ENCODE measurements at places on chromosomes 7 and 10. TPM values are rescaled to one million over a fixed set of nuclear protein-coding genes. Genes with fewer than 3 reads are reported as not detected.

DNA sequence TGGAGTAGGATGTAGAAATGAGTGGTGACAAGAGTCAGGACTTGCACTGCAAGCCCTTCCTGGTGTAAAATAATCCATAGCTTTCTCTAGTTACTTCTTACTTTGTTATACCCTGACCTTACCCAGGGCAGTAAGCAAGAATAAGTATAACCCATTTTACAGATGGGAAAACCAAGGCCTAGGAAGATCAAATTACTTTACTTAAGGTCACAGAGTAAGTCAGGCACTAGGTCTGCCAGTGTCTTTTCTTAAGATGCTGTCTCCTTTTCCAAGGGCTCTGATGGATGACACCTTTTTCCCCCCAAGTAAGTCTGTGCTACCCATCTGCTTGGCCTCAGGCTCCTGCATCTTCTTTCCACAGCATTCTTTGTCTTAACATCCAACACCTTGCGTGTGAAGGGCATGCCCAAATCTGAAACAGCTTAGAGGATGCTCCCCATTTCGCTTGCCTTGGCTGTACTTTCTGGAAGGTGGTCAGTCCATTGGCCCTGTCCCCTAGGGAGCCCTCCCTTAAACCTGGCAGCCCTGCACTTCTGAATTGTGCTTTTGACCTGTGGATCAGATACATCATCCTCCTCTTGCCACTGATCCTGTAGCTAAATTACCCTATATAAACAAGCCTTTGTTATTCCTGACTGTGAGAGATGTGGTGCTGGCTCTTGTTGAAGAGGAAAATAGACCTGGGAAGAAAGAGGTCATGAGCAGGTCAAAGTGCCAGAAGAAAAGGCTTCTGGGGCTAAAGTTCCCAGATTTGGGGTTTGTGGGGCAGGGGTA lies 168.6 kb downstream of the LRMDA start:
- no peak overlapping the region for H3K4me3 ChIP-seq
- no peaks in the 10 kb centered on the region for H3K36me3 ChIP-seq
- no peak for DNase-seq

- no peak overlapping the region for H3K4me3 ChIP-seq
- no peak for DNase-seq
- H3K4me1 ChIP-seq, result peaks cover 11% of the 10 kb centered on the region
- H3K27ac ChIP-seq, result no peak overlapping the region
- H3K27me3 ChIP-seq, result peaks cover 8% of the 10 kb centered on the region
Measured at GRCh38 chr10:63105225-63106110, 27.7 kb upstream of the NRBF2 start.

DNA sequence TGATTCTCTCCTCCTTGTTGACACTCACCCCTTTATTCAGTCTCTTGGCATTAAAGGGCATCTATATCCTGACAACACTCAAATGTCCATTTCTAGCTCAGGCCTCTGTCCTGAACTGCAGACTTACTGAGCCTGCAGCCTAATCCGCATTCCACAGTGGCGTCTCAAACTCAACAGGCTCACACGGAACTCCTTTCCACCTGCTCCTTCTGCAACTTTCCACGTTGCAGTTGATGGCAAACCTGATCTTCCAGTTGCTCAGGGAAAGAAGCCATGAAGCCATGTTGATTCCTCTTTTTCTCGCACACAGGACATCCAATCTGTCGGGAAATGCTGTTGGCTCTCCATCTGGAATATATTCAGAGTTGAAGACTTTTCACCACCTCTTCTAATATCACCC lies 522.4 kb downstream of the CCSER2 start:
- no peak overlapping the region for H3K4me3 ChIP-seq
- H3K27me3 ChIP-seq, result no peaks in the 10 kb centered on the region
- no peak for DNase-seq
- H3K4me1 ChIP-seq, result no peaks in the 10 kb centered on the region
- no peak overlapping the region for H3K27ac ChIP-seq

DNA sequence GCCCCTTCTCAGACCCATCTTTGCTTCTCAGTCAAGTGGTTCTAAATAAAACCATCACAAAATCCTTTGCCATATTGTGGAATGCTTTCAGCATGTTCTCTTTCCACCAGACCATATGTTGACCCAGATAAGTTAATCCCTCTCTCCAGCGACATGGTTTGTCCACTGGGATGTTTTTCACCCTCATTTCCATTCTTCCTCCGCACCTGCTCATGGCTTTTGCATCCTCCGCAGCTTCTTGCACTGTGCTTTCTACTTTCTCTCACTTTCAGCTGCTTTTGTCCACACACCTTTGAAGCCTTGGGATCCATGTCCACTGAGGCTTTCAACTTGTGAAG lies 52.3 kb upstream of the WAC start:
- no peak overlapping the region for H3K4me3 ChIP-seq
- no peak overlapping the region for H3K27ac ChIP-seq
- H3K27me3 ChIP-seq, result peaks cover 5% of the 10 kb centered on the region
- H3K36me3 ChIP-seq, result no peaks in the 10 kb centered on the region
- H3K4me1 ChIP-seq, result no peaks in the 10 kb centered on the region
- no peak for DNase-seq

GRCh38 chr7:104848138-104848990 lies 165.6 kb upstream of the KMT2E start:
- H3K4me1 ChIP-seq, result no peaks in the 10 kb centered on the region
- H3K27me3 ChIP-seq, result peaks cover 24% of the 10 kb centered on the region
- no peak overlapping the region for H3K27ac ChIP-seq
- no peaks in the 10 kb centered on the region for H3K36me3 ChIP-seq
- peak; percentile 20 for DNase-seq

DNA sequence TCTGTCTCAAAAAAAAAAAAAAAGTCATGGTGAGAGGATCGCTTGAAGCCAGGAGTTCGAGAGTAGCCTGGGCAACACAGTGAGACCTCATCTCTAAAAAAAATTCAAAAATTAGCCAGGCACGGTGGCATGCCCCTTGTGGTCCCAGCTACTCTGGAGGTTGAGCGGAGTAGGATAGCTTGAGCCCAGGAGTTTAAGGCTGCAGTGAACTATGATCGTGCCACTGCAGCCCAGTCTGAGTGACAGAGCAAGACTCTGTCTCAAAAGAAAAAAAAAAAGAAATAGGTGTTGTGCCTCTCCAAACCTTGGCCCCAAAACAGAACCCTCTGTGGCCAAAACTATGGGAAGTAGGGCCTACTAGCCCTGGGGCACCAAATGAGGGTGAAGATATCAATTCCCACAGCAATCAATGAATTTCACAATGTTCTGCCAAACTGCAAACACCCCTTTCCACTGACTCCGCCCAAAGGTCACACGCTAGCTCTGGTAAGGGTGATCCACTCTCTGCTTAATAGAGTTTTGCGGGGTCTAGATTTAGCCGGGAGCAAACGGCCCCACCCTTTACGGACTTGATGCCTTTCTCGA lies 16.9 kb downstream of the SSC4D start:
- no peaks in the 10 kb centered on the region for H3K27me3 ChIP-seq
- peak overlapping the region; percentile 97 for H3K27ac ChIP-seq
- peak overlapping the region; percentile 80 for H3K4me3 ChIP-seq
- peaks cover 10% of the 10 kb centered on the region for H3K4me1 ChIP-seq
- no peaks in the 10 kb centered on the region for H3K36me3 ChIP-seq
- no peak for DNase-seq

DNA sequence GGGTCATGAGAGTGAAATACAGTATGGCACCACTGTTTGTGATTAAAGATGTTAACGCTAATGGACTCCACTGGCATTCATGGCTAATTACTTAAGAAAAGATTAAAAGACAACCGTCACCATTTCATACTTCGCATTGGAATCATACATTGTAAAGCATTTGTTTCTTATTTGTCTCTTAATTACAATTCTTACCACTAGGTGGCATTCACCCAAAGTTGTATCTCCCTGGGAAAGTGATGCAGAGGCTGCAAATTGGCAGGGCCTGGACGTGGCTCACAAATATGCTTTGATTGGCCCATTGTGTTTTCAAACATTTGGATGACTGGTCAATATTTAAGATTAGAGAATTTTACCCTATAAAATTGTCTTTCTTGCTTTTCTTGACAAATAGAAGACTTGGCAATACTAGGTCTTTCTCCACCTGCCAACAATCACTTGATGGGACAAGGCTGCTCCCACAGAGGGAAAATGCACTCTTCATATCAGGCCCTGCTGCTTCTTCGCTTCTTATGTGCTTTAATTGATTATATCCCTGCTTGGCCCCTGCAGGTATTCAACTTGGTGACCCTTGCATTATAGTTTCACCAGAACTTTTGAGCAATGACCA lies 72.1 kb upstream of the STARD3NL start:
- peaks cover 2% of the 10 kb centered on the region for H3K4me1 ChIP-seq
- no peak overlapping the region for H3K4me3 ChIP-seq
- H3K27ac ChIP-seq, result no peak overlapping the region
- no peaks in the 10 kb centered on the region for H3K36me3 ChIP-seq
- no peak for DNase-seq
- peaks cover 34% of the 10 kb centered on the region for H3K27me3 ChIP-seq

- peaks cover 26% of the 10 kb centered on the region for H3K36me3 ChIP-seq
- H3K4me3 ChIP-seq, result peak overlapping the region; percentile 87
- H3K27ac ChIP-seq, result peak overlapping the region; percentile 85
- peaks cover 31% of the 10 kb centered on the region for H3K4me1 ChIP-seq
- no peak for DNase-seq
Measured at GRCh38 chr7:111560773-111561653, 1.3 kb downstream of the IMMP2L start.

DNA sequence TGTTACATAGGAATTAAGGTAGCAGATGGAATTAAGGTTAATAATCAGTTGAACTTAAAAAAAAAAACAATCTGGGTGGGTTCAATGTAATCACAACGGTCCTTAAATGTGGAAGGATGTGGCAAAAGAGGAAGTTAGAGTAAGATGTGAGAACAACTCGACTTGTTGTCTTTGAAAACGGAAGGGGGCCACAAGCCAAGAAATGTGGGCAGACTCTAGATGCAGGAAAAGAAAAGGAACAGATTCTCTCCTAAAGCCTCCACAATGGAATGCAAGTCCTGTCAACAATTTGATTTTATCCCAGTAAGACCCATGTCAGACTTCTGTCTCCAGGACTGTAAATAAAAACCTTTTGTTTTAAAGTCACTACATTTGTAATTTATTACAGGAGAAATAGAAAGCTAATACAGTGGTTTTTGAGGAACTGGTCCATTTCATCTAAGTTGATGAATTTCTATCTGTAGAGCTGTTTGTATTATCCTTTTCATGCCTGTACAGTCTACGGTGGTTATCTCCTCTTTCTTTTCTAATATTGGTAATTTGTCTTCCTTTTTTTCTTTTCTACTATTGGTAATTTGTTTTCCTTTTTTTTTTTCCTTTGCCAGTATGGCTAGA lies 8.6 kb downstream of the MCMBP start:
- peaks cover 41% of the 10 kb centered on the region for H3K36me3 ChIP-seq
- H3K27ac ChIP-seq, result no peak overlapping the region
- H3K27me3 ChIP-seq, result no peaks in the 10 kb centered on the region
- DNase-seq, result no peak

DNA sequence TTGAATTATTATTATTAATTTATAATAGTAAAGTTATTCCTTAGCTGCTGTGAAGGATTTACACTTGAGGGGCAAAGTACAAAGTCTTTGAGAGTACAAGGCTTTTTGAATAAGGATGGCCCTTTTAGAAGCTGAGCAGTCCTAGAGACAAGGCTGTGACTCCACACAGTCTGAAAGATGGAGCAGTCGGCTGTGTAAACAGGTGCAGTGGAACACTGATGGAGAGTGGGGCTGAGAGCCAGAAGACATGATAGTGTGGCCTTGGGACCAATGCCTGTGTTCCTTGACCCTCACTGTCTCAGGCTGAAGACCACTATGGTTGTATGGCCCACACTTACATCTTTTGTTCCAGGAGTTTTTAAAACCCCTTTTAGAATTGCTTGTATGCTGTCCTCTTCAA lies 311.2 kb upstream of the PHF14 start:
- no peaks in the 10 kb centered on the region for H3K36me3 ChIP-seq
- no peak overlapping the region for H3K4me3 ChIP-seq
- no peaks in the 10 kb centered on the region for H3K27me3 ChIP-seq
- H3K4me1 ChIP-seq, result peaks cover 5% of the 10 kb centered on the region
- no peak for DNase-seq

DNA sequence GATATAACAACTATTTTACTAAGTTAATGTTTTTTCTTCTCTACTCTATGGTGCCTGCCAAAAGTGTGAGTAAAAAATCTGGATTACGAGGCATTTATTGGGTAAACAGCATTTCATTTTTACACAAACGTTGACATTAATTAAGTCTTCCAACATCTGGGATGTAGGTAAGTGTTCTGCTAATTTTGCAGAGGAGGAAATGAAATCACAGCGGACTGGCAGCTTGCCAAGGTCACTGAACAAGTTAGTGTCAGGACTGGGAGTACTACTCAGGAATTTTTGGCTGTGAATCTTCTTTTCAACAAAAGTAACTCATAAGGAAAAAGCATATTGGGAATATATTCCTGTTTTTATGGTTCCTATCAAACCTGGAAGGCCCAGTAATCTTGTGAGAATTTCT lies 612.1 kb upstream of the FZD8 start:
- DNase-seq, result no peak
- no peaks in the 10 kb centered on the region for H3K36me3 ChIP-seq
- H3K27me3 ChIP-seq, result no peaks in the 10 kb centered on the region
- H3K4me1 ChIP-seq, result no peaks in the 10 kb centered on the region
- H3K4me3 ChIP-seq, result no peak overlapping the region

DNA sequence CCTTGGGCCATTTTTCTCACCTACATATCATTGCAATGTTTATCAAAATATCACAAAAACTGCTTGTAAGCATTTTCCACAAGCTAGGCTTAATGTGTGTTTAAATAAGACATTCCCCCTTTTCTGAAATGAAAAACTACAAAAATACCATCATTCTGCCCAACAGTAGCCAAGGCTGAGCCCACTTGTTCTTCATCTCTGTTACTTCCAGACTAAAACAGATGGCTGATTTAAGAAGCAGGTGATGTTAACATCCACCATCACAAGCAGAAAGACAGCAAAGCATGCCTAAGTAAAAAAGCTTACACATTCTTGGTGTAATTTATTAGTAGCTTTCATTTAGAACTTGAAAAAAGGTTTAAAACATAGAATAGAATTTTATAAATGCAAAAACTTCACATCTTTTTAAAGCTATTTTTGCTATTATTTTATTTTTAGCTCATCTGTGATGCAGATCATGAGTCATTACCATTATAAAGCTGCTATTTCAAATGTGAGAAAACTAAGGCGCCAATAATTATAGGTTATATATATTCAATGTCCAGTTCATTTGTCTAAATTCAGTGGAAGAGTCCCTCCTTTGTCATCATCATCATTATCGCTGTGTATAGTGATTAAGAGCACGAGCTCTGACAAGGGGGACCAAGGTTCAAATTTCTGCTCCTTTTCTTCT lies 109.4 kb downstream of the RELN start:
- no peaks in the 10 kb centered on the region for H3K36me3 ChIP-seq
- no peak overlapping the region for H3K27ac ChIP-seq
- no peaks in the 10 kb centered on the region for H3K27me3 ChIP-seq
- DNase-seq, result no peak

GRCh38 chr7:130207642-130208041 lies at the start of gene SSMEM1:
SSMEM1 (plus strand) TSS chr7:130207860; CDS start chr7:130207911, 51 bp downstream.
- peaks cover 18% of the 10 kb centered on the region for H3K36me3 ChIP-seq
- H3K27me3 ChIP-seq, result peaks cover 4% of the 10 kb centered on the region
- no peak within 1 kb of the TSS for H3K4me3 ChIP-seq
- H3K27ac ChIP-seq, result no peak within 1 kb of the TSS

Gene GCK
- total RNA-seq, result 2.3 TPM

Gene FAM25C
- not detected for total RNA-seq

Gene SPDYE11
- not detected for total RNA-seq

Gene KCP
- total RNA-seq, result not detected

Gene HOXA6
- not detected for total RNA-seq

Gene OPTN
- total RNA-seq, result 53.2 TPM

Gene PNLIPRP3
- total RNA-seq, result not detected

Gene ARHGEF5
- 10.8 TPM for total RNA-seq

Gene SERPINE1
- total RNA-seq, result 0.23 TPM

Gene CALML5
- not detected for total RNA-seq

Measured in activated T-helper 2 cell treated with anti-CD3 and anti-CD28 coated beads, Interferon-gamma antibody, Interleukin-2, Interleukin-4, amounts not matched to agents 10 μg/mL and 5 μg/mL and 100 μg/mL, durations not matched to agents 14 hours and 24 hours and 36 hours (primary cell).